ENCODE measurements at places on chromosomes 12 and 14. TPM values are rescaled to one million over a fixed set of nuclear protein-coding genes. Genes with fewer than 3 reads are reported as not detected.

The P2RX7 gene
- total RNA-seq: 10.0 TPM

DNA sequence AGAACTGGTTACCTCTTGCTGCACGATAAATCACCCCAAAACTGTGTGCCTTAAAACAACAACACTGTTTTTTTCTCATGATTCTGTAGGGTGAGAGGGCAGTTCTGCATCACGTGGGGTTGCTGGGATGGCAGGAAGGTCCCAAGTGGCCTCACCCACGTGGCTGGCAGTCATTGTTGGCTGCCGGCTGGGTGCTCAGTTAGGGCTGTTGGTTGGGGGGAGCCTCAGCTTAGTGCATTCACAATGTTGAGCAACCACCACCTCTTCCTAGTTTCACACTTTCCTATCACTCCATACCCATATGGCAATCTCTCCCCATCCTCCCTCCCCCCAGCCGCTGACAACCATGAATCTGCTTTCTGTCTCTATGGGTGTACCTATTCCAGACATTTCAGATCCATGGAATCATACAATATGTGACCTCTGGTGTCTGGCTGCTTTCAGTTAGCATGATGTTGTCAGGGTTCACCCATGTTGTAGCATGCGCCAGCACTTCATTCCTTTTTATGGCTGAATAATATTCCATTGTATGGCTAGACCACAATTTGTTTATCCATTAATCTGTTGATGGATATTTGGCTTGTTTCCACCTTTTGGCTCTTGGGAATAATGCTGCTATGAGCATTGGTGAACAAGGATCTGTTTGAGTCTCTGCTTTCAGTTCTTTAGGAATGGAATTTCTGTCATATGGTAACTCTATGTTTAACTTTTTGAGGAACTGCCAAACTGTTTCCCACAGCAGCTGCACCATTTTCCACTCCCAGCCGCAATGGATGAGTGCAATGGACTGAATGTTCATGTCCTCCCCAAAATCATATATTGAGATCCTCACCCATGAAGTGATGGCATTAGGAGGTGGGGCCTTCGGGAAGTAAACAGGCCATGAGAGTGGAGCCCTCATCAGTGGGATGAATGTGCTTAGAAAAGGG is 11.2 kb upstream of the POP5 start:
- no peaks in the 10 kb centered on the region for H3K36me3 ChIP-seq
- H3K4me1 ChIP-seq: no peaks in the 10 kb centered on the region
- H3K27me3 ChIP-seq: no peaks in the 10 kb centered on the region
- no peak for DNase-seq

The OR4E2 gene
- not detected for total RNA-seq

The HOXC5 gene
- total RNA-seq: 0.61 TPM

GRCh38 chr14:90536092-90536491 is 139.3 kb downstream of the CALM1 start:
- H3K27me3 ChIP-seq: no peaks in the 10 kb centered on the region
- no peaks in the 10 kb centered on the region for H3K36me3 ChIP-seq
- H3K27ac ChIP-seq: peak overlapping the region; percentile 26

The MYF6 gene
- total RNA-seq: not detected

DNA sequence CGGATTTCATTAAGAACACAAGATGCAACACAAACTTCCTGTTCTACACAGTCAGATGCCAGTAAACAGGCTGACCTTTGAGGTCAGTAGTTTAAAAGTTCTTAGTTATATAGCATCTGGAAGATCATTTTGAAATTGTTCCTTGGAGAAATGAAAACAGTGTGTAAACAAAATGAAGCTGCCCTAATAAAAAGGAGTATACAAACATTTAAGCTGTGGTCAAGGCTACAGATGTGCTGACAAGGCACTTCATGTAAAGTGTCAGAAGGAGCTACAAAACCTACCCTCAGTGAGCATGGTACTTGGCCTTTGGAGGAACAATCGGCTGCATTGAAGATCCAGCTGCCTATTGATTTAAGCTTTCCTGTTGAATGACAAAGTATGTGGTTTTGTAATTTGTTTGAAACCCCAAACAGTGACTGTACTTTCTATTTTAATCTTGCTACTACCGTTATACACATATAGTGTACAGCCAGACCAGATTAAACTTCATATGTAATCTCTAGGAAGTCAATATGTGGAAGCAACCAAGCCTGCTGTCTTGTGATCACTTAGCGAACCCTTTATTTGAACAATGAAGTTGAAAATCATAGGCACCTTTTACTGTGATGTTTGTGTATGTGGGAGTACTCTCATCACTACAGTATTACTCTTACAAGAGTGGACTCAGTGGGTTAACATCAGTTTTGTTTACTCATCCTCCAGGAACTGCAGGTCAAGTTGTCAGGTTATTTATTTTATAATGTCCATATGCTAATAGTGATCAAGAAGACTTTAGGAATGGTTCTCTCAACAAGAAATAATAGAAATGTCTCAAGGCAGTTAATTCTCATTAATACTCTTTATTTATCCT is 13.5 kb downstream of the PTGER2 start:
- H3K27me3 ChIP-seq: no peaks in the 10 kb centered on the region
- no peak for DNase-seq
- no peaks in the 10 kb centered on the region for H3K4me1 ChIP-seq
- no peak overlapping the region for H3K4me3 ChIP-seq

The CISTR gene
- not detected for total RNA-seq

The CCDC177 gene
- total RNA-seq: 0.41 TPM

DNA sequence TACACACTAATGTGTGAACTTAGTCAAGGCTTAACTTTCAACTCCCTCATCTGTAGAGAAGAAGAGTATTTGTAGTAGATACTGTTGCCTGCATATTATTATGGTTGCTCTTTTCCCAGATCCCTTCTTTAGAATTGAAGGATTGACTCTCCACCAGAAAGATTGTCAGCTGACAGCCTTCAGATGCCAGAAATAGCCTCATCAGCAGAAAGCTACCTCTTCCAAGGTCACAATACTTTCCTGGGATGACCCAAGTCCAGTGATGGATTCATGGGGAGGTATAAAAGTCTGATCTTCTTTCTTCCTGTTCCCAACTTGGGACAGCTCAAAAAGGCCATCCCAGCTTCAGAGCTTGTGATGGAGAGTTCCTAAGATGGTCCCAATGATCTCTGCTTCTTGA is 78.2 kb downstream of the TBX5 start:
- H3K27ac ChIP-seq: no peak overlapping the region
- no peaks in the 10 kb centered on the region for H3K36me3 ChIP-seq
- H3K27me3 ChIP-seq: peaks cover 6% of the 10 kb centered on the region
- H3K4me1 ChIP-seq: no peaks in the 10 kb centered on the region
- DNase-seq: no peak

- no peaks in the 10 kb centered on the region for H3K27me3 ChIP-seq
- no peaks in the 10 kb centered on the region for H3K4me1 ChIP-seq
- no peak for DNase-seq
- no peak overlapping the region for H3K4me3 ChIP-seq
Measured at GRCh38 chr14:58488550-58488949, 61.0 kb downstream of the KIAA0586 start.

GRCh38 chr12:24661657-24662096 is 287.2 kb downstream of the BCAT1 start:
- H3K27me3 ChIP-seq: no peaks in the 10 kb centered on the region
- no peaks in the 10 kb centered on the region for H3K36me3 ChIP-seq
- no peak overlapping the region for H3K27ac ChIP-seq
- peak; percentile 37 for DNase-seq
- H3K4me1 ChIP-seq: no peaks in the 10 kb centered on the region

DNA sequence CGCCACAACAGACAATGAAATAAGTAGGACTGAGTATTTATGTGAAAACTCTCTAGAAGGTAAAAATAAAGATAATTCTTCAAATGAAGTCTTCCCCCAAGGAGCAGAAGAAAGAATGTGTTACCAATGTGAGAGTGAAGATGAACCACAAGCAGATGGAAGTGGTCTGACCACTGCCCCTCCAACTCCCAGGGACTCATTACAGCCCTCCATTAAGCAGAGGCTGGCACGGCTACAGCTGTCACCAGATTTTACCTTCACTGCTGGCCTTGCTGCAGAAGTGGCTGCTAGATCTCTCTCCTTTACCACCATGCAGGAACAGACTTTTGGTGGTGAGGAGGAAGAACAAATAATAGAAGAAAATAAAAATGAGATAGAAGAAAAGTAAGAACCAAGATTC is 82.7 kb downstream of the VEZT start:
- H3K27me3 ChIP-seq: no peaks in the 10 kb centered on the region
- H3K36me3 ChIP-seq: no peaks in the 10 kb centered on the region
- H3K4me1 ChIP-seq: peaks cover 16% of the 10 kb centered on the region

- no peak overlapping the region for H3K4me3 ChIP-seq
- H3K27me3 ChIP-seq: no peaks in the 10 kb centered on the region
- no peaks in the 10 kb centered on the region for H3K36me3 ChIP-seq
- H3K27ac ChIP-seq: no peak overlapping the region
- DNase-seq: no peak
- H3K4me1 ChIP-seq: peaks cover 14% of the 10 kb centered on the region
Measured at GRCh38 chr14:68408680-68409079, 384.2 kb downstream of the ZFP36L1 start.

The C12orf50 gene
- 0.39 TPM for total RNA-seq

GRCh38 chr12:10363914-10364814 is 25.7 kb downstream of the KLRK1 start:
- peaks cover 38% of the 10 kb centered on the region for H3K4me1 ChIP-seq
- no peaks in the 10 kb centered on the region for H3K36me3 ChIP-seq
- no peaks in the 10 kb centered on the region for H3K27me3 ChIP-seq
- peak overlapping the region; percentile 92 for H3K4me3 ChIP-seq
- DNase-seq: peak; percentile 51
- H3K27ac ChIP-seq: peak overlapping the region; percentile 99

DNA sequence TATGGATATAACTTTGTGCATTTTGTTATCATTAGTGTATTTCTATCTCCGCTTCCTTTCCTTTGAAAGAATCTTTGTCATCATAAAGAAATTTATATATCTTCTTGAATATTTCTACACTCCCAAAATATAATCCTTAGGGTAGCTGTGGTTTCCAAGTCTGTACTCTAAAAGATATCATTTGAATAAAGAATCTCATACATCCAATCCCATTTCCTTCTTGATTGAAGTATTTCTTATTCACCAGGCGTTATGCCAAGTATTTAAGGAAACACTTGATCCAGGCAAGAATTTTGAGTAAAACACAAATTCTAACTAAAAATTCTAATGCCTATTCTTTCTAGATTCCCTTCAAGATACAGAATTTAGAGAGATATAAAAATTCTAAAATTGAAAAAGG is 821.8 kb downstream of the GALC start:
- no peaks in the 10 kb centered on the region for H3K36me3 ChIP-seq
- no peaks in the 10 kb centered on the region for H3K27me3 ChIP-seq
- no peak overlapping the region for H3K27ac ChIP-seq
- no peak overlapping the region for H3K4me3 ChIP-seq
- DNase-seq: no peak

- H3K4me1 ChIP-seq: peaks cover 26% of the 10 kb centered on the region
- no peaks in the 10 kb centered on the region for H3K36me3 ChIP-seq
- no peak overlapping the region for H3K27ac ChIP-seq
- H3K4me3 ChIP-seq: no peak overlapping the region
- DNase-seq: no peak
Measured at GRCh38 chr14:49593016-49593415, 5.7 kb upstream of the LRR1 start.

The GPX2 gene
- not detected for total RNA-seq

GRCh38 chr12:2389079-2389790 is 336.4 kb downstream of the CACNA1C start:
- no peak overlapping the region for H3K4me3 ChIP-seq
- no peak for DNase-seq
- no peaks in the 10 kb centered on the region for H3K27me3 ChIP-seq
- no peaks in the 10 kb centered on the region for H3K36me3 ChIP-seq
- H3K4me1 ChIP-seq: no peaks in the 10 kb centered on the region

The TAS2R9 gene
- not detected for total RNA-seq

DNA sequence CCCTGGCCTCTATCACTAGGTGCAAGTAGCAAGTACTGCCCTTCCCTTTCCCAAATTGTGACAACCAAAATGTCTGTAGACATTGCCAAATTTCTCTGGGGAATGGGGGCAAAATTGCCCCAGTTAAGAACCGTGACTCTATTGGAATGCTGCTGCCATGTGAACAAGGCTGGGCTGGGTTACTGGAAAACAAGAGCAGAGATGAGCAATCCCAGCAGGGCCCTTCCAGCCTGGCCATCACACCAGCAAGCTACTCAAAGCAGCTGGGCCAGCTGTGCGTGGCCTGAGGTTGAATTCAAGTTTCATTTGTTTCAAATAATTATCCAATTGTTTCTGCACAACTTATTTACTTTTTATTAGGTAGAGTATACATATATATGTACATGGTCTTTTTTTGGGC is 103.4 kb upstream of the PKP2 start:
- H3K36me3 ChIP-seq: no peaks in the 10 kb centered on the region
- H3K4me1 ChIP-seq: no peaks in the 10 kb centered on the region
- H3K4me3 ChIP-seq: no peak overlapping the region
- DNase-seq: no peak
- no peak overlapping the region for H3K27ac ChIP-seq

The FGF23 gene
- total RNA-seq: not detected

- DNase-seq: no peak
- H3K4me1 ChIP-seq: no peaks in the 10 kb centered on the region
- H3K36me3 ChIP-seq: no peaks in the 10 kb centered on the region
Measured at GRCh38 chr12:11564984-11565651, 84.4 kb upstream of the ETV6 start.

- H3K36me3 ChIP-seq: no peaks in the 10 kb centered on the region
- H3K4me3 ChIP-seq: no peak overlapping the region
- no peaks in the 10 kb centered on the region for H3K27me3 ChIP-seq
- H3K4me1 ChIP-seq: peaks cover 24% of the 10 kb centered on the region
- peak overlapping the region; percentile 48 for H3K27ac ChIP-seq
Measured at GRCh38 chr14:23062002-23062401, 4.7 kb upstream of the CDH24 start.

- no peaks in the 10 kb centered on the region for H3K27me3 ChIP-seq
- no peak overlapping the region for H3K4me3 ChIP-seq
- H3K4me1 ChIP-seq: no peaks in the 10 kb centered on the region
- no peak overlapping the region for H3K27ac ChIP-seq
- no peaks in the 10 kb centered on the region for H3K36me3 ChIP-seq
- DNase-seq: no peak
Measured at GRCh38 chr14:94337274-94337673, 14.1 kb upstream of the SERPINA6 start.

The SVOP gene
- total RNA-seq: not detected

The BEGAIN gene
- 9.4 TPM for total RNA-seq

Data from adrenal gland (tissue), 19 donors.